ENCODE measurements at places on chromosomes 2 and 18.

- DNase-seq: no peak
Observed at GRCh38 chr2:188963741-188964140, 10.4 kb upstream of the COL3A1 start.

DNA sequence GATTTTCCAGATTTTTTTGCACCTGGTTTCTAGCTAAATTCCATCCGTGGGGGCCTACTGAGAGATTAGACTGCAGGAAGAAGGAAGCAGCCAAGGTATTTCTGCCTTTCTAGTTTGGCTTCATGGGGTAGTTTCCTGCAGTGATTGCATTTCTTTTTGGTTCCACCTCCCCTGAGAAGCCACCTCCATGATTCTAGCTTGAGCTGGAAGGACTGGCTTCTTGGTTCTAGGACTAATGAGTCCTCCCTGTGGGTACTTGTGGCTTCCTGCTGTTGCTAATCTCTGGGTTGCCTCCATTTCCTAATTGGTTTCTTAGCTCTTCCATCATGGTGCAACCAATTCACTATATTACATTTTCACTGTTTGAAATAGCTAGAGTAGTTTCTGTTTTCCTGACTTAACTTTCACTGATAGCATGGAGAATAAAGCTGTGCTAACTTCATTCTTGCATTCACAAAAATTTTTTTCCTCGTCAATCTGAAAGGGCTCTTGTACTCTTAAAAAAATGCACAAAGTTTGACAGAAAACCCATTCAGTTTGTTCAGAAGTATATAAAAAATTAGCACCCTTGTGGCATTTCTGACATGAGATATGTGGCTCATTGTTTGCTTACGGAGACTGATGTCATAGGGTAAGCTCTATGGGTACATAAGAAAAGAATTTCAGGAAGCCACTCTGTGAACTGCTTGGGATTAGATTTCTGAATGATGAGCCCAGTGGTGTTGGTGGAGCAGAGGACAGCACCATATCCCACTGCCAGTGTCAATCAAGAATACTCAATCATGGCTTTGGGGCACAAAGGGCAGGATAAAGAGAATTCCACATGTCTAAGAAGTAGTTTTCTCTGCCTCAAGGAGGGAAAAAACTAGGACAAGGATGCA, 242.8 kb upstream of the RBMS1 start:
- no peak for DNase-seq

DNA sequence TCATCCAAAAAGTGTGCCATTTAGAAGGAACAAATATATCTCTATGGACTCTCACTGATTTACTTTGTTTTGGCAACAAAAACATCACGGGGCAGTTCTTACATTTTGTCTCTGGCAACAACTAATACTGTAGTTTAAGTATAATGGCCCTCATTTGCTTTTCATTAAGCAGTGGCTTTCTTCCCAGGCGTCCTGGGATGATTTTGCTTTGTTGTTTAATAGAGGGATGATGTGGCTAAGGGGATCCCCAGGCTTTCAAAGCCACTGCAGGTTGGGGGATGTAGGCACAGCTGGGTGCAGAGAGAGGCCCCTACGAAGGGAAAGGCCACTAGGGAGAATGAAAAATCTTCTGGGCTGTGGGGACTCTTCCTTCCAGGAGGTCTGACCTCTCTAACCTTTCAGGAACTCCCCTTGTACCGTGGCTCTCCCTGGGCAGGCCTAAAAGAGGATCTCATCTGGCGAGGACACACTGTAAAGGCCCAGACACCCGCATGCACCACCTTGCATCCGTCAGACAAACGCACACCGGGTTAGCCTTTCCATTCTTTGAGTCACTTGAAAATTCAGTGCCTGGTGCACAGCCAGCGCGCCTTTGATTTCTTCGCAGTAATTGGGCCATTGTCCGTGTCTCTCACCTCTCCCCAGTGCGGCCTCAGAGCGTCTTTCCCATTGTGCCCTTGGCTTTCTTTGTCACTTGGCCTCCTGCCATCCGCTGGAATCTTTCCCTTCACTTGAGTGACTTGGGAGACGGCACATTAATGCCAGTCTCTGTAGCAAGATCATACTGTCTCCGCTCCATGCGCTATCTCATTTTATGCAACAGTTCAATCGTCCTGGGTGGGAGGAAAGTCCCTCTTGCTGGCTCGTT, 40.3 kb upstream of the AFF3 start:
- no peak for DNase-seq

DNA sequence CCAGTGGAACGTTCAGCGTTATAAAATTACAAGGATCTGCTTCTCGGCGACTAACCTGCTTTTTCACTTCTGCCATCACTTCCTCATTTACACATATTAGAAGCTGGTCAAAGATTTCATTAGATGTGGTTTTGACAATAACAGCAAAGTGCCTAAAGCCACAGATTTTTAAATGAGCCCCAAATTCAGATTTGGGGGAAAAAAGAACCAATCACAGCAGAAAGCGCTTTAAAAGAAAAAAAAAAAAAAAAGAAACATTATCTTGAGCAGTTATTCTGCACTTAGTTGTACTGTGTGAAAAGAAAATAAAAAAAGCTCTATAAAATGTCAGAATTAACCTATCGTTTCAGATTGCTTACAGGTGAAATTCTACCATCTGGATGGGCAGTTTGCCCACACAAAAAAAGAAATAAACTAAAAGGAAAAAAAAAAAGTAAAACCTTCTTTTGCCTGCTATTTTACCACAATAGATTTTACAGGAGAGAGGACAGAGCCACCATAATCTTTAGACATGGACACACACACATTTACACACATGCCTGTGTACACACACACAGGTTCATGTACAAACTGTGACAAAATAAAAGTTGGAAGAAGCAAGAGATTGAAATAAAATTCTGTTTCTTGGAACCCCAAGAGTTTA, 167.2 kb downstream of the TCF4 start:
- DNase-seq: no peak

DNA sequence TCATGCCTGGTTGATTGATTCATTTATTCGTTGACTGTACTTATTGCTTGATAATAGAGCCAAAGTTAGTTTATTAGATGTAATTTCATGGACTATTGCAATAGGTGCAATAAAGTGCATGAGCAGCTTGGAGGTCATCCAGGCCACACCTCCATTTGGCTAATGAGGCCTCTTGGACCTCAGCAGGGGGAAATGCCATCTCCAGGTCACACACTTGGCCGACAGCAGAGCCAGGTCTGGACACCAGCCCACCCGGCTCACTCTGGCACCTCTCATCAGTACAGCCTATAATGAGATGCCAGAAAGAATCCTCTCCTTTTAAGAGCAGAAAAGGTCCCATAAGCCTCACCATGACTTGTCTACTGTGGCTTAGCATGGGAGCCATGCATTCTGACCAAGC, 71.2 kb upstream of the AFF3 start:
- DNase-seq: no peak

- DNase-seq: no peak
Observed at GRCh38 chr2:59770651-59771050, 782.8 kb downstream of the BCL11A start.

GRCh38 chr18:10127729-10128128, 213.9 kb downstream of the VAPA start:
- no peak for DNase-seq

GRCh38 chr2:106223347-106223746, 29.2 kb upstream of the UXS1 start:
- DNase-seq: no peak

DNA sequence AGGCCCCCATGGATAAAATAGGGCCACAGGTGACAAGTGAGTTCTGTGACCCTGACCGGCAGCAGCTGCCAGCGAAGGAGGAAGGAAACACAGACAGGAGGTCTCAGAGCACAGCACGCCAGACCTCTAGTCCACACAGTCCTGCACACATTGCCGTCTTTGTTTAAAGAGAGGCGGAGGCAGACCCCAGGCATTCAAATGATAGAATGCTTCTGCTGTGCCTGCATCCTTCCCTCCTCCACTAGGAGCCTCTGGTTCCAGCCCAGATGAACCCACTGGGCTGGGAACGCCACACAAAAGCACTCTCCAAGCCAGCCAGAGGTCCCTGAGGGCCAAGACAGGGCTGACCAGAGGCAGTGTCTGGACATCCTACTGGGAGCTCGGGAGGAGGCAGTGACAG, 118.7 kb downstream of the KLHL29 start:
- no peak for DNase-seq

DNA sequence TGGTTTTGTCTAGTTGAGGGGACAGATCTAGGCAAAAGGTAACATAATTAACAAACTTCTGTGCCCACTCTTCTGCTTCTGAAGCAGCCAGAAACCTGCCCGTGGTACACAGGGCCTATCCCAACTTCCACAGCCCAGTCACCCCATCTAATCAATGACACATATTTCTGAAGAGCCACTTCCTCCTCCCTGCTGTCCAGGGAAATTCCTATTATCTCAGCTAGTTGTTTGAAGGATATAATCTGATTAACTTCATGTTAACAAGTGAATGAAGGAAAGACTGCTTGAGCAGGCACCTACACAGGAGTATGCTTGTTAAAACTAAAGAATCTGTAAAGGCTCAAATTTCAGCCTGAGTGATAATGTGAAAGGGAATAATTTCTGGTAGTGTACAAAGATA, 61.4 kb downstream of the CCDC148 start:
- DNase-seq: no peak

DNA sequence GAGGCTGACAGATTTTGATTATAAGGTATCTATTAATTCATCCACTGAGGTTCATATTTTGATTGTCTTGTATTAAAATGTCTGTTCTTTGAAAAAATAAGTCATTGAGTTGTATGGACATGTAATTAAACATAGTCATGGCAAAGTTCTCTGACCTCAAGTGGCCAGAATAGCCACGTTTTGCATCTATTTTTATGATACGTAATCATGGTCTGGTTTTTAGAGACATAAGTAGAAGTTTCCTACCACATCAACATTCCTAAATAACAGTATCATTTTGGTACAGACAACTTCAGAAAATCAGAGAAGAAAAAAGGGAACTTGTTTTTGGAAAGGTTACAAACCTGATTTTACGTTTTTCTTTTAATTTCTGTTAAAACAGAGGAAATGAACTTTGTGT, 47.6 kb downstream of the COL5A2 start:
- no peak for DNase-seq

DNA sequence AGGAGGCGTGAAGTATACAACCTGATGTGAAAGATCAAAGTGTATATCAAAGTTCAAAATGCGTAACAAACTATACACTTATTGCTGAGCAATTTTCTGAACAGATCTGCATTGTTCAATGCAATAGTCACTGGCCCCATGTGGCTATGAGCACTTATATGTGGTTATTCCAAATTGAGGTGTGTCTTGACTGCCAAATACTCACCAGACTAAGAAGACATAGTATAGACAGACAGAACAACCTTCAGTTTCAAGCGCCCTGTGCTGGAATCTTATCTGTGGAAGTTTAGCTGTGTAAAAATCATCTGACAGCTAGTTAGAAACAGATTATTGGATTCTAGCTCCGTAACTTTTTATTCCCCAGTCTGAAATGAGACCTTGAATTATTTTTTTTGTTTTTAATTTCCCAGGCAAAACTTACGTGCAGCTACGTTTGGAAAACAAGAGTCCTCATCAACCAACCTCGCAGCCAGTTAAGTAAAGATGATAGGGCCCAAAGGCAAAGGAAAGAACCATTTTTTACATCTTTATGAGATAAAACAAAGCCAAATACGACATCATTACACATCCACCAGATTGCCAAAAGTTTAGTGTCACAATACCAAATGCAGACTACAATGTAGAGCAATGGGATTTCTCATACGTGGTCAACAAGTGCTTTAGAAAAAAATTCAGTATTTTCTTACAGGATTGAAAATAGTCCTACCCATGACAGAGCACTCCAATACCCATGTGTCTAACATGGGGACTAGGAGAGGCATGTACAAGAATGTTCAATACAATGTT, 37.2 kb downstream of the MBOAT2 start:
- DNase-seq: no peak

DNA sequence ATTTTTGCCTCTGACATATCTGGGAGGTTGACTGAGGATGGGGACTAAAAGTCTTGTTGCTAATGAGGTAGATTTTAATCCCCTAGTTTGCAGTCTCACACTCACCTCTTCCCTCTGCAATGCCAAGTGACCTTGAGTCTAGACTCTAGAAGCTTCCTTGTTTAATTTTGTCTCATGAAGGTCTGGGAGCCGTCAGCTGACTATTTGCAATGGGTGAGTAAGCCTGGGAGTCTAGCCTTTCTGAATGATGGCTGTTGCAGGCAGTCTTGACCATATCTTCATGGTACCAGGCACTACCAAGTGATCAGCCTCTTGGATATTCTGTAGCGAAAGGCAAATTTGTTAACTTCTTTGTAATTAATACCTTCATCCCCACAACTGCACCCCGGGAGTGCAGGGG, 61.2 kb downstream of the ARHGAP15 start:
- DNase-seq: no peak

GRCh38 chr2:186852508-186852907, 3.5 kb upstream of the ZSWIM2 start:
- DNase-seq: no peak

GRCh38 chr2:111982822-111983221, 72.2 kb upstream of the TMEM87B start:
- DNase-seq: no peak

GRCh38 chr2:9556121-9556743, 602 bp upstream of the ADAM17 start:
- no peak for DNase-seq

DNA sequence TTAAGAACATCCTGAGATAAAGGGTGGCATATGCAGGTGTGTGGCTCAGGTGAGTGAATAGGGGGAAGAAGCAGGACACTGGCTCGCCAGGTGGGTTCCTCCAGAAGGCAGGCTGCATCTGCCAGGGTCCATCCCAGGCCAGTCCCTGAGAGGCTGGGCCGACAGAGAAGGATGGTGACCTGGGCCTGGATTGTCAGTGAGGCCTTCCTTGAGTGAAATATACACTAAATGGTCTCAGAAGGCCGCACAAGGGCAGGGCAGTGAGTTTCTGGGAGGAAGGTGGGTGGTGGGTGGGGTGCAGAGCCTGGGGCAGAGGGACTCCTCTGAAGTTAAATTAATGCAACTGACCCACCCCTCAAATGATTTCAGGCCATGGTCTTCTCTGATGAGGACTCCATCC, 182.1 kb downstream of the ANKRD30B start:
- DNase-seq: no peak

- DNase-seq: no peak
Observed at GRCh38 chr2:69945441-69945840, 16.0 kb downstream of the ASPRV1 start.

- DNase-seq: no peak
Observed at GRCh38 chr2:206832873-206833272, 67.5 kb downstream of the FASTKD2 start.

DNA sequence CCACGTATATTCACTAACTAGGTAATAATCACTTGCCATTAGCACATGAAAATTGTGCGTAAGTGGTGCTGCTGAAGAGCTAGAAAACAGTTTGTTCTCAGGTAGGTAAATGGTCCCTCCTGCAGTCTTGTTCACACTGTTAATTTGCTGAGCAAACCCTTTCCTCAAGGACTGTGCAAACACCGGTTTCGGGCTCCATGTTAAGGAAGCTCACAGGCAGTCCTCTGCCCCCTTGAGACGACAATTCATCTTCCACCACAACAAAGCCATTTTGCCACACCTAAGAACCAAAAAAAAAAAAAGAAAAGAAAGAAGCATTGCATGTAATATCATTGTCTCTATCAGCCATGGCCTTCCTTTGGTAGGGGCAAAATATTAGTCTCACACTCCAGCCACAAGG, 193.9 kb downstream of the BCL11A start:
- no peak for DNase-seq

All from stimulated activated CD4-positive, alpha-beta T cell treated with anti-CD3 and anti-CD28 coated beads, Interleukin-12 subunit alpha, Interleukin-12 subunit beta, amount 100 ng/mL, for 24 hours (primary cell).